A549 treated with Hydrocortisone at 1 μM for 4 hours (cell line): ENCODE measurements at places on chromosomes 11 and 22. TPM values are rescaled to one million over a fixed set of nuclear protein-coding genes. Genes with fewer than 3 reads are reported as not detected.

Gene CRYBA4
- total RNA-seq = not detected in 5 replicates

Gene F2
- total RNA-seq = 1.7 to 3.3 TPM (median 2.3 TPM) in 5 replicates

Gene BATF2
- total RNA-seq = 0.54 to 0.70 TPM (median 0.61 TPM) in 5 replicates

Gene APOBEC3C
- total RNA-seq = 25.6 to 27.4 TPM (median 26.1 TPM) in 5 replicates

Gene POLA2
- 12.1 to 15.0 TPM (median 13.8 TPM) in 5 replicates for total RNA-seq

Gene OR4D6
- total RNA-seq = not detected in 5 replicates

Gene HORMAD2
- not detected in 5 replicates for total RNA-seq

Gene NLRP14
- total RNA-seq = not detected in 5 replicates

Gene ZNF70
- total RNA-seq = 0.75 to 1.6 TPM (median 1.0 TPM) in 5 replicates

Gene LMNTD2
- 1.9 to 2.8 TPM (median 2.7 TPM) in 5 replicates for total RNA-seq

Gene PDGFD
- total RNA-seq = 5.9 to 8.6 TPM (median 7.2 TPM) in 5 replicates

Gene TRIM29
- 24.4 to 26.6 TPM (median 25.6 TPM) in 5 replicates for total RNA-seq
